T-helper 2 cell treated with Interferon-gamma antibody and Interleukin-4, amounts not matched to agents 5 μg/mL and 100 μg/mL, for 36 hours (primary cell): ENCODE measurements at places on chromosomes 11 and 22.
A peak's percentile ranks its signal among the peaks of the same experiment; 100 is the strongest.

DNA sequence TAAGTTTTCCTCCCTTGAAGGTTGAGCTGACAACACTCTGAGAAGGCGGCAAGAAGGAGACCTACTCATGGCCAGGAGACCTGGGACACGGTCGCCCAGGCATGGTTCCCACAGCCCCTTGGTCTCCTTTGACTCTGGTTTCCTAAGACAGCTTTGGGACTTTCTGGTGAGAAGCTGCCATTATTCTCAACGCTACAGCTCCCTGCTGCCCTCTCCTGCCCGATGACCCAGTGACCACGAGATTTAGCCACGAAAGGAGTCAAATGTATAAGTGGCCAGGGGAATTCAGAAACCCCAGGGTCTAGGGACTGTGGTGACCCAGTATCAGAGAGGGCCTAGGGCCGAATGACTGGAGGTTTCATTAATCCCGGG is 699 bp upstream of the SDF2L1 start:
- peak overlapping the region; percentile 88 for H3K27ac ChIP-seq
- peaks cover 18% of the 10 kb centered on the region for H3K4me1 ChIP-seq
- DNase-seq, result peak; percentile 22
- H3K4me3 ChIP-seq, result peak overlapping the region; percentile 92
- H3K36me3 ChIP-seq, result peaks cover 20% of the 10 kb centered on the region

- peaks cover 62% of the 10 kb centered on the region for H3K4me1 ChIP-seq
- peaks cover 15% of the 10 kb centered on the region for H3K36me3 ChIP-seq
- H3K27me3 ChIP-seq, result no peaks in the 10 kb centered on the region
- DNase-seq, result no peak
- H3K27ac ChIP-seq, result peak overlapping the region; percentile 87
- peak overlapping the region; percentile 35 for H3K4me3 ChIP-seq
Measured at GRCh38 chr11:48007677-48008076, 27.3 kb downstream of the PTPRJ start.

DNA sequence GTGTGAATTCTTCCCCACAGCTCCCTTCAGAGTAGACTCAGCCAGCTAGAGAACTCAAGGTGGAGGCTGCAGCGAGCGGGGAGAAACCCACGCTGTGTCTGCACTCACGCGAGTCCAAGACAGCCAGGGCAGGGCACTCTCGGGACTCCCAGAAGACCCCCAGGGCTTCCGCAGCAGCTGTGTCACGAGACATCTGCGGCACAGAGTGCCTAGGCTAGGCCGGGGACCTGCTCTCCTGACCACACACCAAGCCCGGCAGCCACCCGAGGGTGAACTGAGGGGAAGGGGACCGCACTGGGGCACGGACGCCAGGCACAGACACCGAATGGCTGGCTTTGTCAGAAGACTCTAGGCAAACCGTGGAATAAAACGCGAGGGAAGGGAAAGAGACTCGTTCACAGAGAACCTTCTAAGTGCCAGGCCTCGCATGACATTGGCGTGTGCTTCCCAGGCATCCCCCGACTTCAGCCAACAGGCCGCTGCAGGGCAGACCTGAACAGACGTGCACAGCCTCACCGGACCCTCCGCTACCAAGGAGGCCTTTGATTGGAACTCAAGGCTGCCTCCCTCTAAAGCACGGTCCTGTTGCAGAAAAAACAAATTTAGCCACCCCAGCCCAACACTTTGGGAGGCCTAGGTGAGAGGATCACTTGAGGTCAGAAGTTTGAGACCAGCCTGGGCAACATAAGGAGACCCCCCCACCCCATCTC is 18.2 kb upstream of the MOB2 start:
- peaks cover 2% of the 10 kb centered on the region for H3K36me3 ChIP-seq
- H3K27me3 ChIP-seq, result no peaks in the 10 kb centered on the region
- H3K27ac ChIP-seq, result no peak overlapping the region
- no peak for DNase-seq
- no peaks in the 10 kb centered on the region for H3K4me1 ChIP-seq

- peaks cover 12% of the 10 kb centered on the region for H3K4me1 ChIP-seq
- DNase-seq, result no peak
- H3K4me3 ChIP-seq, result no peak overlapping the region
- H3K36me3 ChIP-seq, result no peaks in the 10 kb centered on the region
Measured at GRCh38 chr22:50701076-50701419, 28.4 kb downstream of the SHANK3 start.

- H3K27ac ChIP-seq, result no peak overlapping the region
- H3K27me3 ChIP-seq, result peaks cover 8% of the 10 kb centered on the region
- DNase-seq, result no peak
- H3K36me3 ChIP-seq, result no peaks in the 10 kb centered on the region
Measured at GRCh38 chr22:17477391-17477833, 85.9 kb upstream of the SLC25A18 start.

DNA sequence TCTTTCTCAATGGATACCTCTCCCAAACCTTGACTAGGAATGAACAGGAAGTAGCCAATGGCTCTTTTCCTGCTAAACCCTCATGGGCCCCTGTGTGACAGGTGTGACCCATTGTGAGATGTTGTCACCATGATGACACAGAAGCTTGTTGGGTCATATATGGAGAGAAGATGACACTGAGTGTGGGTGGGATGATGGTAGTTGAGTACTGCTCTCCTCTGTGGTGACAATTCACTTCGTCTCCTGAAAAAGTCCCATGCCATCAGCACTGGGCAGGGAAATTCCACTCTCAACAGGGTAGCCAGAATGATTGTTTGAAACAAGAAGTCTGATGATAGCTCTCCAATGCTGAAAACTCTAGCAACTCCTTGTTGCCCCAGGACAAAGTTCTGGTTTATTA is 94.0 kb upstream of the SEZ6L start:
- peak; percentile 4 for DNase-seq
- H3K4me3 ChIP-seq, result no peak overlapping the region
- H3K27ac ChIP-seq, result no peak overlapping the region
- no peaks in the 10 kb centered on the region for H3K36me3 ChIP-seq

DNA sequence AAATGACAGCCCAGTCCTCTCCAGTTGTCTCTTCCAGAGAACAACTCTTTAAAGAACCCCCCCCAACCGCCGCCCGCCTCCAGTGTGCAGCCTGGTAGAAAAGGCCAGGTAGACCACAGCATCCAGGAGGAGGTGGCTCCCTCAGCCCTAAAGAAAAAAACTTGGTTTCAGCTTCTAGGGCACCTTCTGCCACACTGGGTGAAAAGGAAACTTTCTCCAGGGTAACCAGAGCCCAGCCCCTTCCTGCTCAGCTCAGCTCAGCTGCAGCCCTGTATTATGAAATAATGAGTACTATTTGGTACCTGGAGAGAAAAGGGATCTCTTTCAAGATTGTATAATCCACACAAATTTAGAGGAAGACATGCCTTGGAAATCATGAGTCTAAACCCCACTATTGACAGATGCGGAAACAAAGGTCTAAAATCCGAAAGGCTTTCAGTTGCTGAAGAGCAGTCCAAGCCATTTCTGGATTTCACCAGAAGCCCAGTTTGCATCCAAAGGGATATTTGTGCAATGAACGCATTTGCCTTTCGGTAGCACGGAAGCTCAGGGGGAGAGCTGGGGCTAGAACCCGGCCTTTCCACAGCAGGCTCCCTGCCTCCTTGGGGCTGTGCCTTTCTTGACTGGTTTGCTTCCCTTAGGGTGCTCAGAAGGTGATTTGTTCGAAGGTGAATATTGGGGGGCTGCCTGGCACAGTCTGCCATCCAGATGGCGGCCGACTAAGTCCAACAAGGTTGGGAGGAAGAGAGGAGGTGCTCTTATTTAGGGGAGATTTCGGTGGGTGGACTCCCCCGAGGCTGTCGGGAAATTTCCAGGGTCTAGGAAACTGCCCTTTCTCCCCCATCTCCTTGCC is 3.3 kb downstream of the FXYD6 start:
- H3K27me3 ChIP-seq, result peaks cover 51% of the 10 kb centered on the region
- peaks cover 20% of the 10 kb centered on the region for H3K4me1 ChIP-seq
- H3K4me3 ChIP-seq, result no peak overlapping the region
- no peak overlapping the region for H3K27ac ChIP-seq
- no peaks in the 10 kb centered on the region for H3K36me3 ChIP-seq

GRCh38 chr11:68962527-68963250 is 18.1 kb downstream of the MRGPRD start:
- no peaks in the 10 kb centered on the region for H3K27me3 ChIP-seq
- peaks cover 11% of the 10 kb centered on the region for H3K36me3 ChIP-seq
- H3K4me3 ChIP-seq, result peak overlapping the region; percentile 69
- peaks cover 33% of the 10 kb centered on the region for H3K4me1 ChIP-seq
- no peak for DNase-seq
